ENCODE measurements at places on chromosomes 7 and 10. TPM values are rescaled to one million over a fixed set of nuclear protein-coding genes. Genes with fewer than 3 reads are reported as not detected.

- DNase-seq, result no peak
Observed at GRCh38 chr10:7373039-7373438, 37.8 kb downstream of the SFMBT2 start.

DNA sequence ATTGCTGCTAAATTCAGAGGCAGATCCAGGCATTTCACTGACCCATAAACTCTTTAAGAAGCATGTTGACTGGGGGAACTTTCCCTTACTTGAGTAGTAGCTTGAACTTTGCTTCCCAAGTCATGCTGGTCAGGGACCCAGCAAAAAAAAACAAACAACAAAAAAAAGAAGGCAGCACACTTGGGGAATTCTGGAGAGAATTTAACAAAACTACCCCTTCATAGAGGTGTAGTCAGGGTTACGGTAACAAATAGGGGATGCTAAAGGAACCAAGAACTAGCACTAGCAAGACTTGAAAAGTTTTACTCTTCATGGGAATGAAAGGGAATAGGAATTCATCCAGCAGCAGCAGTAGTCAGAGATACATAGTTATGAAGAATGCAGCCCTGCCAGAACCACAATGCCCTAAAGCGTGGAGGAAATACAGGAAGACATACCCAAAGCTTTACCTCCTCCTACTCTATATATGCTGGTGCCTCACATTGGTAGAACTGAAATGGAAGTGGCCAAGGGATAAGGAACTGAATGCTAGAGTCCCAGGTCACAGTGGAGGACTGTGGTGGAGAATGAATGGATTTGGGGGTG lies 67.3 kb downstream of the PHYHIPL start:
- DNase-seq, result no peak

GRCh38 chr7:81584667-81585066 lies 185.2 kb downstream of the HGF start:
- DNase-seq, result no peak

GRCh38 chr7:91852263-91852741 lies 28.2 kb downstream of the MTERF1 start:
- DNase-seq, result no peak

DNA sequence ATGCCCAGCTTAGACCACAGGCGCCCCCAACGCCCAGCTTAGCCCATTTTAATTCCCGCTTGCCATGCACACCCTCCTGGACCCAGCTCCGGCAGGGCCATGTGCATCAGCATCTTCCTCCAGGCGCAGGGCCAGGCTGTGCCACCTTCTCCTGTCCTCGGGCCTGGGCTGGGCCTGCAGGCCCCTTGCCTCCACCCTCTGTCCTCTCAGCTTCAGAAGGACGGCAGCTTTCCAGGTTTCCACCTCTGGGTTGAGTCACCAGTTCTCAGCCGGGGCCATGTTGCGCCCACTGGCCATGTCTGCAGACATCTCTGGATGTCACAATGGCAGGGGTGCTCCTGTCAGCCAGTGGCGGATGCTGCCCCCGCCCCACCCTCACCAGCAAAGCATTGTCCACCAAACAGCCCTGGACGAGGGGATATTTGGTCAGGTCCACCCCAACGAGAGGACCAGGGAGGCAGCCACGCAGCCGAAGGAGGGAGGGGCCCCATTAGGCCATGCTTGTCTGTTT lies 59.1 kb upstream of the NKX6-2 start:
- DNase-seq, result peak; percentile 24

DNA sequence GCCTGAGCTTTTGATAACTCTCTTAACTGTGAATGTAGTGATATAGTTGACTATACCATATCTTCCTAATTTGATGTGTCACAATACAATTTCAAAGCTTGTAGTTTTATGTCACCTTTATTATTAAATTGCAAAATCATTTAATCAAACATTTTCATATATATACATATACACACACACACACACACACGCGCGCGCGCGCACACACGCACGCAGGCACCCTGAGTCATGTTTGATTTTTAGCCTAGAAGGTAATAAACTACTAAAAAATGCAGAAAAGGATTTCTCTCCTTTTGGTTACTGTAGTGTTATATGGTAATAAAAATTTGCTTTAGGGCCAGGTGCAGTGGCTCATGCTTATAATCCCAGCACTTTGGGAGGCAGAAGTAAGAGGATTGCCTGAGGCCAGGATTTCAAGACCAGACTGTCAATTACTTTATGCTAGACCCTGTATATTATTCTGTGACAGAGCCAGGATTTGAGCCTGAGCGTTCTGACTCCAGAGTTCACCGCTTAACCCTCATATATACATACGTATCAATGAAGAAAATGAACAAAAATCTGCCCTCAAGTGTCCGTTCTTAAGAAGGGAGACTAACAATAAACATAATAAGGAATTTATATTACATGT lies 89.6 kb downstream of the PODXL start:
- no peak for DNase-seq

GRCh38 chr7:117872561-117873309 lies 506 bp downstream of the CTTNBP2 start:
- peak; percentile 86 for DNase-seq

GRCh38 chr10:14378387-14378960 lies 47.8 kb upstream of the FRMD4A start:
- no peak for DNase-seq

DNA sequence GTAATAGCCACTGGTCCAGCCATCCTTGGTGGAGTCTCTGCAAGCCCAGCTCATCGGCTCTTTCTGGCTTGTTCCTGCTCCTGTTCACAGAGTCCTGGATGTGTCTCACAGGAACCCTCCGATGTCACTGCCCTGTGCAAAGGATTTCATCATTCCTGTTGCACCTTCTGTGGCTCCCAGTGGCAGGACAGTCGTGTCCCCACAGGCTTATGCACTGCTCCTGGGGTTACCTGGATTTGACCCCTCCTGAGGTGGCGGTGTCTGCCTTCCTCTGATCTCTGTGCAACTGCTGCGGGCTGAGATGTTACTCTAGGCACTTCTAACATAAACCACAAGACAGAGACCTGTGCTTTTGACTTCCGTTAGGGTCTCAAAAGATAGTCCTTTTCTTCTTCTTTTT lies 30.6 kb downstream of the APBB1IP start:
- DNase-seq, result no peak

DNA sequence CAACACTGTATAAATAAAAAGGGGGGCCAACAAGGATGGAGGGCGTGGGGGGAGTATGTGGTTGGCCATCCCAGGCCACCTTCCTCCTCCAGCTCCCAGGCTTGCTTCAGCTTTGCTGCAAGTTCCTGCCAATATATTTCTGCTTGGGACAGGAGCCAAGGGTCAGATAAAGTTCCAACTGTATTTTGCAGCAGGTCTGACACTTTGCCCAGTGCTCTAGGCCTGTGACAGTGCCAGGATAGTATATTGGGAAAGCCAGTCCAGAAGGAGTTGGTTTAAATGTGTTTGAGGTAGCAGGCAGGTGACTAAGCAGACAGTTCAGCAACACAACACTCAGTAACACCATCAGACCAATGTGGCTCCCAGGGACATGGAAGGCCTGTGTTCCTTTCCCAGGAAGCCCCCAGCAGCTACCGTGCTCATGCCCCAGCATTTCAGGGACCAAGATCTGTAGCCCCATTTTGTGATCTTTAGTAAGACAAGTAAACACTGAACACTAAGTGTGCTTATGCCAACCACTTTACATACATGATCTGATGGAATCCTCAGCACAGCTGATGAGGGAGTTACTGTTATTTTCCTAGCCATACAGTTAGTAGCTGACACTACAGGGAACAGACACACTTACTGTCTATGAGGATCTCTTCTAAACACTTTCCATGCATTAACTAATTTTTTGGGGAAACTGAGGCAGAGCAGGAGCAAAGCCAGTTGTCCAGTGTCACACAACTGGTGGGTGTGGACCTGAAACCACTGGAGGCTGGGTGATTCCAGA lies 38.9 kb downstream of the DNAJB12 start:
- no peak for DNase-seq

GRCh38 chr7:50782375-50783208 lies at the start of gene GRB10:
Gene GRB10, minus strand, starts transcription at chr7:50782896. Its CDS starts 50,574 bp downstream, at chr7:50732322.
- peak; percentile 77 for DNase-seq

DNA sequence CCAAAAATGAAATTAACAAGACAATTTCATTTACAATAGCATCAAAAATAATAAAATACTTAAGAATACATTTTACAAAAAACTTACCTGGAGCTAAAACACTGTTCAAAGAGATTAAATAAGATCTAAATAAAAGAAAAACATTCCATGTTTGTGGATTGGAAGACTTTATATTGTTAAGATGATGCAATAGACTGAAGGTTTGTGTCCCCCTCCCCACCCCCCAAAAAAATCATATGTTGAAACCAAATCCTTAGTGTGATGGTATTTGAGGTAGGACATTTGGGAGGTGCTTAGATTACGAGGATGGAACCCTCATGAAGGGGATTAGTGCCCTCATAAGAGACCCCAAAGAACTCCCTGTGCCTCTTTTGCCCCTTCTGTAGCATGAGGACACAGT lies 117.6 kb downstream of the ZNF467 start:
- DNase-seq, result no peak

- DNase-seq, result no peak
Observed at GRCh38 chr7:122413339-122413738, 108.8 kb upstream of the FEZF1 start.

DNA sequence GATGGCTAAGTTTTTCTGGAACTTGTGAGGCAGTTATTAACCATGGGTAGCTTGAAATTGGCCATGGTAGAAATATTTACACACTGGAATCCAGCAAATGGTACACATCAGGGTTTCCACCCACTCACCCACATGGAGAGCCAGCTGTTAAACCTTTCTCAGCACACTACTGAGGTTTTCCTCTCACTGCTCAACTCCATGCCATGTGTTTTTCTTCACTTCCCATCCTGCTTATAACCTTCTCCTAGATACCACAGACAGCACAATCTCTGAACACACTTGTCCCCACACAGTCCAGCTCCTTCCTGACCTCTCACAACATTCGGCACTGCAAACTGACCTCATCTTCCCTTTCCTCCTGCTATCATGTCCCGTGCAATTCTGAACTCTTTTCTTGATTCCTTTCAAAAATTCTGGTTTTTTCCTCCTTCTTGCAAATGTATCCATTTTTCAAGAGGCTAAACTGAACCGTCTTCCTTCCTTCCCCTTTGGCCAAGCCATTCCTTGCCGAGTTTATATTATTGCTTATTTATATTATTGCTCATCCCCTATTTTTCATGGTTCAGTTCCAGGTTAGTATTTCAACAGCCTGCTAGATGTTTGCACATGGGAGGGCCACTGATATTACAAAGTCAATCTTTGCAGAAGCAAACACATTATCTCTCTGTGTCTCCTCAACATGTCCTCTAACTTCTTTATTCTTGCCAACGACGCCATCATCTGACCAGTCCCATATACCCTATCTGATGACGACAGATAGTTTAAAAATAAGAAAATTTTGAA lies 606.4 kb downstream of the SORCS1 start:
- no peak for DNase-seq

The PRKG1 gene
- polyA plus RNA-seq, result 3.6 TPM

The SPDYE1 gene
- polyA plus RNA-seq, result not detected

The INHBA gene
- polyA plus RNA-seq, result 0.49 TPM

The SPACDR gene
- not detected for polyA plus RNA-seq

The RBM20 gene
- 0.88 TPM for polyA plus RNA-seq

The CNNM1 gene
- 0.49 TPM for polyA plus RNA-seq

The PPP1R3C gene
- polyA plus RNA-seq, result 13.6 TPM
